ENCODE measurements at places on chromosomes 3 and 15.

DNA sequence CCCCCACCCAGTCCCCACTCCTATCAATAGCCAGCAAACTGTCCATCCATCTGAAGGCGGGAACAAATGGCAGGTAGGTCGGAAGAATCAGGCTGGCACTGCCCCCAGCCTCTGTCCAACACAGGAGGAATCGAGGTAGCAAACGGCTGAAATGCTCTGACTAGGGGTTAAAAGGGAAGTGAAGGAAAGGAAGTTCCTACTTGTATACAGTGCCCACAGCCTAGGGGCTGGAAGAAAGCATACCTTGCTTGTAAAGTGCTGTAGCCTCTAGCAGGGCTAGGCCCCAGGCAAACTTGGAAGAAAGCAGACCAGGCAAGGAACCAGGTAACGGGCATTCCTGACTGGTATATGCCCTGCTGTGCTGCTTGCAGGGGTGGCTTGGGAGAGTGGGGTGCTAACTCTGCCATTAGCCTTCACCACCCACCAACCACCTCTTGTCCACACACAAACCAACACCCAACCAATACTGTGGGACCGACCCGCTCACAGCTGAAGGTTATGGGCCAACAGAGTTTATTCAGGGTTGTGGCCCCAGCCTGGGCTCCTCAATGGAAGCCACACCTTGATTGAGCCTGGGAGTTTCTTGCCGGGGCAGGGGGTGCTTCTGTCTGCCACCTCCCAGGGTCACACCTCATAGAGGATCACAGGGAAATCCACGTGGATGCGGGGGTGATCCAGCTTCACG, 2.4 kb downstream of the TUSC2 start:
- no peak for DNase-seq

GRCh38 chr15:82030176-82030575, 15.6 kb downstream of the MEX3B start:
- DNase-seq: no peak

GRCh38 chr3:58398669-58399333, 34.8 kb downstream of the PDHB start:
- DNase-seq: no peak

- DNase-seq: no peak
These were observed 12.8 kb downstream of the AHSG start for GRCh38 chr3:186625600-186626042.

GRCh38 chr15:81296673-81297072, 27.3 kb downstream of the STARD5 start:
- DNase-seq: peak; percentile 63

DNA sequence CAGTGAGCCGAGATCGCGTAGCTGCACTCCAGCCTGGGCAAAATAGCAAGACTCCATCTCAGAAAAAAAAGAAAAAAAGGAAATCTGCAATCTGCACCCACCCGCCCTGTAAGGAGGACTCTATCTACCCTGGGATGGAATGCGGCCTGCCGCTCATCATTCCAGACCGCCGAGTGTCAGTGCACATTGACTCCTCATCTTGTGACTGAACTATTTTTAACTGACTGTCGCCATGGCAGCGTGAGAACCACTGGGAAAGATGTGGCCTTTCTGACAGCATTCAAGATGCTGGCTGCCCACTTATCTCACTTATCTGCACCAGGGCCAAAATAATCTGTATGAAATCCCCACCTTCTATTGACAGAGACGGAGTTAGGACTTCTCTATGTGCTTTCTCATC, 38.8 kb upstream of the ANKRD34C start:
- no peak for DNase-seq

DNA sequence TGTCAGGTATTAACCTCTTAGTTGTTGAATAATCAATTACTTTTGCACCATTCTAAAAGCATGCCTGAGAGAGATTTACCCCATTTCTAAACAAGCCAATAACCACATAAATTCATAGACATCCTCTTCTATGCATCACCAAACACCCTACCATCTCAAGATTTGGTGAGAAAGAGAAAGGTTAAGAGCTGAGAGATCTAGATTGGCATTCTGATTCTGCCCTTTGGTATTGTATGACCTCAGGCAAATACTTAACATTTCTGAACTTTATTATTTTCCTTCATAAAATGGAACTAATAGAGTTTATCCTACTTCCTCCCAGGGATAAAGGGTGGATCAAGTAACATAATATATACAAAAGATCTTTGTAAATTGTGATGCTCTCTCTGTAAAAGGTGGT, 146.5 kb upstream of the MME start:
- no peak for DNase-seq

GRCh38 chr3:12516873-12517272, 28.4 kb downstream of the MKRN2OS start:
- DNase-seq: no peak

DNA sequence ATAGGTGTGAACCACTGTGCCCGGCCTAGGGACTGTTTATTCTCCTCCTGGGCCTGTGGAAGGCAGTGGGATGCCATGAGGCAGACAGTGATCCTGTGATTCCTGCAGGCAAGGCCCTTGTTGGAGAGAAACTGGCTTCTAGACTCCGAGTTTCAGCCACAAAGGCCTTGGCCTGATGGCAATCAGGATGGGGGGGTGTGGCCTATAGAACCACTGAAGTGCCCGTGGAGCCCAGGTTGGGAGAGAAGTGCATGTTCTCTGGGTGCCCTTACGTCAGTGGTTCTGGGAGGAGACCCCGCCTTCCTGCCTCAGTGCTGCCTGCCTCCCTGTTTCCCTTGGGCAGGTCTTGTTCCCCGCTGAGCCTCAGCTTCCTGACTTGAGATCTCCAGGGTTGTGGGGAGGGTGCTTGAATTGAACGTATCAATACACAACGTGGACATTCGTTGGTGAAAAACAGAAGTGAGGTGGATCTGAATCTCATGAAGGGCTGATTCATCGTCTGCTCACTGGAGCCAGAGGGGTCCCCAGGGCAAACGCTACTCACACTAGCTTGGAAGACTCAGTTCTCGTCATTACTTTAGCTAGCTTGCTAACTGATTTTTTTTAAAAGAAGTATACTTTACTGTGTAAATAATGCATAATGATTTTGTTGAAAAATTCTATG, 31.8 kb downstream of the IRAK2 start:
- DNase-seq: no peak

GRCh38 chr15:79886124-79886523, 10.7 kb downstream of the MTHFS start:
- DNase-seq: no peak

- no peak for DNase-seq
These were observed 25.5 kb upstream of the KLF13 start for GRCh38 chr15:31300981-31301672.

DNA sequence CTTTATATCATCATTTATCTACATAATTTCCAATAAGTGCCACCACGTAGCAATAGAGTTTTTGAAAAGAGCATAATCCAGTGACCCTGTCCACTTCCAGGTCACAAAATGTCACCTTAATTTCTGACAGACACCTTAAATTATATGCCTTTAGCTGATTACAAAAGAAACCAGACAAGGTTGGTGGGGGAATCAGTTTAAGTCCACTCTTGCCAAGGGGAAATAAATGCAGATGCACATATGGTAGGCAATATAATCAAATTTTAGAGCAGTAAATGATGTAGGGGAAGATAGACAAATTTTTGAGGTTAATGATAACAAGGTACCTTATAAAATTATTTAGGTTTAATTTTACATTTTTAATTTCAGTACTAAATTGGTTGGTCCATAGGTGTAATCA, 253.5 kb downstream of the ZIC1 start:
- no peak for DNase-seq

DNA sequence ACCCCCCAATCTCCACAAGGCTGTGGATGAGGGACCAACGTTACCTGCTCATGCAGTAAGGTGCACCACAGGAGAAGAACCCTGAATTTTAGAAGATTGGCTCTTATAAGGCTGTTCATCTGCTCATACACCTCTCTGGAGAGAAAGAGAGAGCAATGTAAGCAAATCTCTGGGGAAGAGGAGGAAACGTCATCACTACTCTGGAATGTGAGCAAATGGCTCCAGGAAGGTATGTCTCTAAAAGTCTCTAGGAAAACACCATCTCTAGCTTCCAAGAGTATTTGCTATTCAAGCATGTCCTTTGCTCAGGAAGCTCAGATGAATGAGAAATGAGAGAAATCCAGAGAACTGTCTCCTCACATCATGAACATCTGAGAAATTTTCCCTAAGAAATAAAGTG, 235.4 kb downstream of the TBL1XR1 start:
- DNase-seq: no peak

Data from T-helper 2 cell (primary cell).